ENCODE measurements at places on chromosomes 11 and 22.

- DNase-seq, result no peak
Observed at GRCh38 chr11:35387111-35387982, 32.0 kb downstream of the SLC1A2 start.

DNA sequence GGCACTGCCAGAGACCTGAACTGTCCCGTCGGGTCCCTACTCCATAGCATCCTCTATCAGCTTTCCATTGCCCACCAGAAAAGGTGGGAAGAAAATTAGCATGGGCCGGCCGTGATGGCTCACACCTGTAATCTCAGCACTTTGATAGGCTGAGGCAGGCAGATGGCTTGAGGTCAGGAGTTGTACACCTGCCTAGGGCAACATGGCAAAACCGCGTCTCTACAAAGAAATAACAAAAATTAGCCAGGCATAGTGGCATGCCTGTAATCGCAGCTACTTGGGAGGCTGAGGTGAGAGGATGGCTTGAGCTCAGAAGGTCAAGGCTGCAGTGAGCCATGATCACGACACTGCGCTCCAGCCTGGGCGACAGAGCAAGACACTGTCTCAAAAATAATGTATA, 3.5 kb downstream of the SLC25A18 start:
- no peak for DNase-seq

DNA sequence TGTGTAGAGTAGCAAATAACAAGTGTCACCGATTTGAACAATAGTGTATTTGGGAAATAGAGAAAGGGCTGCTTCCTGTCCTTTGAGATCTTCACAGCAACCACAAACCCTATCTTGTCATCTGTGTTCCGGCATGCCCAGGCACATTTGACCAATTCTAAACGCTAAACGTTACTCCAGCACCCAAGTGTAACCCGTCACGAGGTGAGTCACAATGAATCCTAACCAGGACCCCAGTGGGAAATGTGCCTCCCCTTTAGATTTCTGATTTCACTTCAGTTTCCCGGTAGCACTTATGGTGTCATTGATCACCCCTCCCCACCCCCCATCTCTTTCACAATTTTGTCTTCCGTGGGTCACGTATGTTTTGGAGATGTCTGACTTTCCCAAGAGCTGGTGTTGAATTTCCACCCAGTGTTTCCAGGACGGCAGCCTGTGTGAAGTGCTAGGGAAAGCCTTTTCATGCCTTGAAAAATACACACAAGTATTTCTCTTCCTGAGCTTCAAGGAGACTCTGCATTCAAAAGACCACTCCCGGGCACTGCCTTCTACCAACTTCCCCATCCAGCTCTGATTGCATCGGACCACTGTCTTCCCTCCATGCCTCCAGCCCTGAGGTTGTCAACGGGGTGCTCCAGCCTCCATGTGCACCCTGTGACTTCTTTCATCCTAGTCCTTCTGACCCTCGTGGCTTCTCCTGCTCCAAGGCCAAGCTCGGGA, 10.5 kb upstream of the C11orf24 start:
- DNase-seq, result no peak

DNA sequence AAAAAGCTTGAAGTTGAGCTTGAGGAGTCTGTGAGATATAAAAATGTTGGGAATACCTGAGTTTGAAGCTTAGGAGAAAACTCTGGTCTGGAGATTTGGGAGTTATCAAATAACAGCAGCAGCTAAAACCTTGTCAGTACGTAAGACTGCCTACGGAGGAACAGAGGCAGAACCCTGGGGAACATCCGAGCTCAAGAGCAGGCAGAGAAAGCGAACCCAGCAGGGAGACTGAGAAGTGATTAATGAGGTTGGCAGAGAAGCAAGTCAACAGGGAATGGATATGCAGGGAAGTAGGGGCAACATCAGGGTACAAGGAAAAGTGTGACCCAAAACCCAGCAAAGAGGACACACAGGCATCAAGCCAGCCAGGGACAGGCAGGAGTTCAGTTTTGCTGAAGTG, 12.6 kb upstream of the MTFP1 start:
- DNase-seq, result no peak

DNA sequence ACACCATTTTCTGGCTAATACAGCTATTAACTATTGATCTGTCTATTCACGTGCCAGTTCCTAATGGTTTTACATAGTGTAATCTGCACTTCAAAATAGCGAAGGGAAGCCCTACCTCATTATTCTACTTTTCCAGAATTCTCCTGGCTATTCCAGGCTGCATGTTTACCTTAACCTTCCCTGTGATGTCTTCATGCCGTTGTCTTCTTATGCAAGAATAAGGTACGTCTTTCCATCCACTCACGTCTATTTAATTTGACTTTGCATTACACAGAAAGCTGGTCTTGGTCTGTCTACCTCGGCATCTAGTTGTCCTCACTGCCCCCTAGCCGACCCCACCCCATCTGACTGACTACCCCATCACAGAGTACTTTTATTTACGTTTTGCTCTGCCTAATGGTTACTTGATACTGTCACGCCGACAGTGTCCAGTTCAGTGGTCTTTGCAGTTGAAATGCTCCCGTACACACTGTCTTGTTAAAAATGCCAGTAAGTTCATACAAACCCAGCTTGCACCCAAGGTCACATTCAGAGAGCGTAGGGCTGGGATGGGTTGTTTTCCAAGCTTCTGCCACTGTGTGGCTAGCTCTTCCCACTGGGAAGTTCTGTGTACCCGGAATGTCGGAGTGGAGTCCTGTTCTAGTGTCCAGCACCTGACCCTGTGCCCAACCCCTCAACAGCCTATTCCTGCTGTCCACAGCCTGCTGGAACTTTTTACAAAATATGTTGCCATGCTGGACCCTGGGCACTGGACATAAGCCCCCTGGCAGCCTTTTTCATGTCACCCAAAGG, 15.0 kb downstream of the NEAT1 start:
- DNase-seq, result no peak

GRCh38 chr22:48076008-48076407, 1313.6 kb downstream of the TBC1D22A start:
- DNase-seq, result no peak

DNA sequence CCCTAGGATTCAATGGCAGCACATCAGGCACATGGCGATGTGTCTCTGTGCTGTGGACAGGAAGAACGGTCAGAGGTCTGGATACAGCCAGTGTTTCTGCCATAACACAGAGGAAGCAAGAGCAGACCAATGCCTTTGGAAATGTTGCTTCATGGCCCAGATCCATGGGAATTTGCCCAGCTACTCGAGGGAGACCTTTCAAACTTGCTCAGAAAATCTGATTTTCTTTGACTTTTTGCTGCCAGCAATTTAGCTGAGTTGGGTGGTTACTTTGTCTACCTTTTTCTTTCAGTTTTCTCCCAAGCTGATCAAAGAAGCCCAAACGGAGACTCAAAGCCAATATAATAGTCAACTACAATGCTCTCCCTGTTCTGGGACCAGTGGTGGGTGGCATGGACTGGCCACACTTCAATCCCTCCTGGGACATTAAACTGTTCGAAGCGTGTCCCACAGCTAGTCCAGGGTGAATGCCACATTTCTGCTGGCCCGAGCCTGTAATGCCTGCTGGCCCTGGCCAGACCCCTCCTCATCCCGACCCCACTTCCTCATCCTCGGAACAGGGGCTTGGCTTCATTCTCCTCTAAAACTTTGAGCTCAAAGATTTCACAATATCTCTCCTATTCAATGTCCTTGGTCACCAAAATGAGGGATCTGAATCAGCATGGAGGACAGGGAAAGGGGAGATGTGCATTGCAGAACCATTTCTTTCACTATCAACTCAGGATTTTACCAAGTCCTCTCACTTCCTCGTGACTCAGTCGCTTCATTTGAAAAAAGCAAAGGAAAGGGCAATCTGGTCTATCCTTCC, 93.3 kb downstream of the ABTB2 start:
- DNase-seq, result no peak

DNA sequence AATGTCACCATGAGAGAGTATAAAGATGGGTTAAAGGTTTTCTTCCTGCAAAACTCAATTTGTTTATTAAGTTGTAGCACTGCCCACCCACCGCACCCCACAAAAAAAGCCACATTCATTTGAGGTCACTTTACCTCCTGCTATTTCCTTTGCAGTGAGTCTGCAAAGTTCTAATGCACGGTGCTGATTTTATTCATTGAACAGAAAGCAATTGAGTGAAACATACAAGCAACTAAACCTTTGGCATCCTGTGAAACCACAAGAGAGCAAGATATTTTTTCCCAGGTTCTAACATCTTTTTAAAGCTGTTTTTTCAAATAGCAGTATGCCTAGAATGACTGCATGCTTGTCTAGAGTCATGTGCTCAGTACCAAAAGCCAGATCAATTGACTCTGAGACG, 39.0 kb downstream of the RRAS2 start:
- no peak for DNase-seq

DNA sequence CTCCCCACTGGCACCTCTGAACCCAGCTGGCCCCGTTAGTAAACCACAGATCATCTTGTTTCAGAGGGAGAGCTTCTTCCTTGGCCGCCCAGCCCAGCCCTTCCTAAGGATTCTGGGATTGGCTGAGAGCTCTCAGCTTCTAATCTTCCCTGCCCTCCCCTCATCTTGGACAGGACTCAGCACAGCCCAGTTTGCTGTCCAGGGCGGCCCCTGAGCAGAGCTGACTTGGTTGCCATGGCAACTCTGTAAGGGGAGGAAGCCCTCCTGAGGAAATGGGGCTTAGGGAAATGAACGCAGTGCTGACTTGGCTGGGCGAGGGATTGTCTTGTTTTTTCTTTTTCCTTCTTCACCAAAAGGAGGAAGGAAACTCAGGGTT, 4.6 kb downstream of the APOL4 start:
- DNase-seq, result no peak

DNA sequence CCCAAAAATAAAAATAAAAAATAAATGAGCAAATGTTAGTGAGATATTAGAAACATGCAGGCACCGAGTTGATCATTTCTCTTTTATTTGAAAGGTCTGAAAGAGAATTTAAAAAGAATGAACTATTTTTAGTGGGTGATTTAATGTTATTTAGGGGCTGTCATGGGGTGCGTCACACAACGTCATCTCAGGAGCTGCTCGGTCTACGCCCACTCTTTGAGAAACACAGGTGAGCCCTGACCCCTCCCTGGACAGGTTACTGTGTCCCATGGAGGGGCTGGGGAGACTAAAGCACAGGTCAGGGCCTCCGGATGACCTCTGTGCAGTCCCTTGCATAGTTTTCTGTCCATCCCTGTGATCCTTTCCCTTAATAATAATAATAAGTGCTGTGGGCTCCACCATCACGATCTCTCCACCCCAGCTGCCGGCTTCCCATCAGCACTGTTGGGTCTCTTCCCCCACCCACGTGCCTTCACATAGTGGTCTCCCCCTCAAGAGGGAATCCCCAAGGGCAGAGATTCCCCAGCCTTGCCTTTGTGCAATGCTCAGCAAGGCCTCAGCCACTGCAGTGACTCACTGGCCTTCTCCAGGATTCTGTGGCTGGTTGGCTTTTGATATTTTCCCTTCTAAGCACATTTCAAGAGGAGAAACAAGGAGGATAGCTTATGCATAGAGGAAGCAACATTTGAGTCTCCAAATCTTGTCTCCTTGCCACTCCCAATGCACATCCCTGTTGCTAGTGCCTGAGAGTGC, 159.9 kb downstream of the TTC17 start:
- no peak for DNase-seq

DNA sequence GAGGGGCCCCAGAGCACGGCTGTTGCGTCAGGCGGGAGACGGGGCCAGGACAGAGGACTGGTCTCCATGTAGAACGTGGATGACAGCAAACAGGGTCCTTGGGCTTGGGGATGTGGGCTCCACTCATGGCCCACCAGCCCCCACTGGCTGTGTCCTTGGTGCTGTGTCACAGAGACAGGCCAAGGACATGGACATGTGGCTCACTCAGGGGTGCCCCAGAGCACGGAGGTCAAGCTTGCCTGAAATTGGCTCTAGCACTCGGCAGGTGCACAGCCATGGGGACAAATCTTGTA, 14.4 kb downstream of the FADS2 start:
- no peak for DNase-seq

DNA sequence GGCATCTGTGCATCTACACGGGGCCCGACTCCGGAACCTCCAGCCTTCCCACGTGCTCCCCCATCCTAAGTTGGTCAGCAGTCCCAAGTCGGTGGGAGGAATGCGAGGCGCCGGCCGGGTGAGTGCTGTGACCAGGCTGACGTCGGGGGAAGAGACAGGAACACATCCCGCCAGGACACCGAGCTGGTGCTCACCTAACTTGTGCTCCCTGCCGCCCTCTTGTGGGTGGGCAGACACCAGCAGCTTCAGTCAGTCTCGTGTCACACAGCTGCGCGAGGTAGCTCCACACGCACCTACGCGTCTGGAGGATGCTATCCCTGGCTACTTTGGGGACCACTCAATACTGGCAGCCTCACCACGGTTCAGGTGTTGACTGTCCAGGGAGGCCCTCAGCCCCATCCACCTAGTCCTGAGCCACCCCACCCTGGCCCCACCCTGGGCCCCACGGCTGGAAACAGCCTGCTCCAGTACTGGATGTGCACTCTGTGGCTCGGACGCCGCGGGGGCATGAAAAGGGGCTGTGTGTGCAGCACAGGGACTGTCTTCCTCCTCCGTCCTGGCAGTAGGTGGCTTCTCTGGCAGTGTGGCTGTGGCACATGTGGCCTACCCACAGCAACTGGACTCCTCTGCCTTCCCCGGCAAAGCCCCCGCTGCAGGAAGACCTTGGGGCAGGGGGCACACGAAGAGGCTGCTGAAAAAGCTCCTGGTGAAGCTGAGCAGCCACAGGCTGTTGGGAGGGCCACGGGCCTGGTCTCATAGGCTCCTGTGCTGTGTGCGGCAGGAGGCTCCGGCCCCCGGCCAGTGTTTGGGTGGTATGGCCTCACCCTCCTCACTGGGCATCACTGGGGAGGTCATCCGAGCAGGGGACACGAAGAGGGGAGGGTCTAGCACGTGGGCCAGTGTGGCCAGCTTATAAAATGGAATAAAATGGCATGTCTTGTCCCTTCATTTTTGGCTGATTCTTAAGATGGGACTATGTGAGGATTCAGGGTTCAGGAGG, 11.2 kb upstream of the BID start:
- DNase-seq, result peak; percentile 69

Data from central memory CD8-positive, alpha-beta T cell (primary cell).